Fibroblast of gingiva (primary cell): ENCODE measurements at places on chromosomes 12 and 14.

GRCh38 chr14:37948266-37948665, 259.4 kb upstream of the SSTR1 start:
- DNase-seq: no peak

- DNase-seq: no peak
Observed at GRCh38 chr12:26647088-26647487, 185.9 kb downstream of the ITPR2 start.

DNA sequence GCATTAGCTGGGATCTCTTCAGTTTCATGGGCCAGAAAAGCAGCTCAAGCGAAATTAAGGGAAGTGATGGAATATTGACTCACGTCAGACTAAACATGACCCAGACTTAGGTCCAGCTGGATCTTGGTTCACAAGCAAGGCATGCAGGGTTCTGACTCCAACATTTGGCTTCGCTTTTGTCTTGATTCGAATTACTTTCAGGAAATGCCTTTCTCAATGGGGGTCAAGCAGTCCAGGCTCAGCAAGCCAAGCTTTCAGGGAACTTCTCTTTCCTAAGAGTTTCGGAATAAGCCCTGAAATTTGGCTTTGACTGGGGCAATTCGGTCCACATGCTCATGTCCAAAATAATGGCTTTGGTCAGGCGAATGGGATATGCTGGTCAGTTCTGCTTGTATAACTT, 678.7 kb upstream of the TMEM132C start:
- peak; percentile 96 for DNase-seq

DNA sequence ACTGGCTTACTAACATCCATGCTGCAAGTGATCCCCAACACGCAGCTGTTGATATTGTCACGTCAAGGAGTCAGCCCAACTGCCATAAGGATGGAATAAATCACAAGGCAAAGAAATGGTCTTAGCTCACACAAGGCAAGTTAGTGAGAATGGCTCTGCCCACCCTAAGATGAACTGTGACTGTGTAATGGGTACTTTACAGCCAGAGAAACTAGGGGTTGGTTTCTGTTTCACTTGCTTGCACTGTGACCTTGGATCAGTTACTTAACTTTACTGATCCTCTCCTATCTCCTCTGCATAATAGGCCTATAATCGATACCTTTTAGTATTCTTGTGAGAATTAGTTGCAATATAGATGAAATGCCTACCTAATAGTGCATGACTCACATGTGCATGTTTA, 52.2 kb upstream of the ANO2 start:
- DNase-seq: no peak

DNA sequence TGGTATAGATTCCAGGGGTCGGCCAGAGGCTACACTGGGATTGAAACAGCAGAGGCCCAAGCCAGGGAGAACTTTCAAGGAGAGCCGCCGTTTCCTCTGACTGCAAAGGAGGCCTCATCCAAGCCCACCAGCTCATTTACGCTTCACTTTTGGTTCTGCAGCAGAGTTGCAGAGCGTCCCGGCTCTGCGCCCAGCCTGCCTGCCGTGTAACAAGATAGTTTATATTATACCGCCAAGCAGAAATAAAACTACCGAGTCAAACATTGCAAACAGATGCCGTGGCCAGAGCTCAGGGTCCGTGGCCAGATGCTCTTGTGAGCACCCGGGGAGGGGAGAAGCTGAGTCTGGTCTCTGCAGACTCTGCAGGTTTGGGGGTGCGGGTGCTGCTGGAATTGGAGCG, 60.7 kb upstream of the TBX3 start:
- peak; percentile 81 for DNase-seq

DNA sequence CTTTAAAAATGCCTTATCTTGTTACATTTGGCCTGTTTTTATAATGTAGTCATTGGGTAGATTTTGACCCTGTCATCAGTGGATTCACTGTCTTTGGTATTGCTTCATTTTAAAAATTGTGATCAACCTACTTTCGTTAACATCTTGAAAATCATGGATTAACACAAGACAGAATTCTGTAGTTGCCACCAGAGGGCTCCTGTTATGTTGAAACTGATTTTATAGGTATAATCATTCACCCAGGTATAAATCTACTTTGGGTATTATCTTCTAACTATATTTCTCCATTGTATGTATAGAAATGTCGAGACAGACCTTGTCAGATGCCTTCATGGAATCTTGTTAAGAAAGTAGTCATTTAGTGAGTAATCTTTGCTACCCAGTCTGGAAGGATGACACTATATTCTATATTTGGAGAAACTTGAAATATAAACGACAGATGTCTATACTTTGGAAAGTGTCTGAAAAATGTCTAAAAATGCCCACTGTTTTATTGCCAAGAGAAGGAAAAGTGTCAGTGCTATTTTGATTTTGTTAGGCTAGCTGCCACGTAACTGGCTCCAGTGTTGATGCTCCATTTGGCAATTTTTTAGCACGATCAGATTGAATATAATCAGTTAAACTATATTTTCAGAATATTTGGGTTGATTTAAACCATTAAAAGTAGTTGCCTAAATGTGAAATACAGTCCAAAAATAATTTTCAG, 129.4 kb downstream of the PELI2 start:
- no peak for DNase-seq

DNA sequence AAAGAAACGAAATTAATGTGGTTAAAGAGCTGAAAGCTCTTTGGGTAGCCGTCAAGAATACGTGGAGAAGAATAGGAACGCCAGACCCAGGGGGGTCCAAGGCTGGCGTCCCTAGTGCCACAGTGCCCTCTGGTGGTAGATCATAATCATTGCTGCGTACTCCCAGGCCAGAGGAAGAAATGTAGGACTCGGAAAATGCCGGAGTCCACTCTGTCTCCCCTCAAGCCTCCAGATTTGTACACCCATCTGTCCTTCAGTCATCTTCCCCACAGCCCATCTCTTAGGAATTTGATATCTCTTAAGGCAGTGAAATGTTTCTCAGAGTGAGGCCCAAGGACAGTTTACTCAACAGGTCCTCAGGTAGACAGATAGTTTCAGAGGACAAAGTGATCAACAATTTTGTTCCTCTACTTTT, 25.4 kb upstream of the PLEKHG6 start:
- DNase-seq: peak; percentile 64

- no peak for DNase-seq
Observed at GRCh38 chr14:42353315-42353714, 746.6 kb downstream of the LRFN5 start.

- DNase-seq: peak; percentile 91
Observed at GRCh38 chr12:93766796-93767523, 89.8 kb downstream of the CRADD start.

DNA sequence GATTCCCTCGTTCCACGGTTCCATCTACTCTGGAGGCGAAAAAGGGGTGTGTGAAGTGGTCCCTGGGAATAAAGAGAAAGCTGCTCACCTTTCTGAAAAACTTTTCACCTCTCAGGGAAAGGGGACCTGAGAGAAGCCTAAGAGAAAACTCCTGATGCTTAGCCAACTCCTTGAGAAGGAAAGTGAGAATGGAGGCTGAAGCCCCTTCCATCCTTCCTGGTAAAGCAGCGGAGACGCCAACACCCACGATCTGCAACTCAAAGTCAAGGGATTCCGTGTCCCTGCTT, 110.0 kb downstream of the ARF6 start:
- no peak for DNase-seq

DNA sequence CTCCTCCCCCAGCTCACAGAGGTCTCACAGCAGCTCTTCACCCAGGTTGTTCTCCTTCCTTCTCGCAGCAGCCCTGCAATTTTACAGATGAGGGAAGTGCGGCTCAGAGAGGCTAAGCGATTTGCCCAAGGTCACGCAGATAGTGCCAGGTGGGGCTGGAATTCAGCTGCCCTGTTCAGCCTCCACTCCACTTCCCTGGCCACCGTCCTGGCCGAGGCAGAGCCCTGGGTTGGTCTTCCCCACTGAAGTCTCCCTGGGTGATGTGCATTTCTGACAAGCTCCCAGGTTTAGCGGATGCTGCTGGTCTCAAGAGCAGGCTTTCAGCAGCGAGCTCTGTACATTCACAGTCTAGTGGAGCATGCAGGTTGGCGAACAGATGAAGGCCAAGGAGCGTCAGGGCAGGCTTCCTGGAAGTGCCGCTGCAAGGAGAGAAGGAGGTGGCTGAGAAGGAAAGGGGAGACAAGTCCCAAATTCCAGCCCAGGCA, 28.9 kb upstream of the EML1 start:
- DNase-seq: no peak

GRCh38 chr12:318759-319515, 56.3 kb upstream of the SLC6A13 start:
- DNase-seq: no peak

DNA sequence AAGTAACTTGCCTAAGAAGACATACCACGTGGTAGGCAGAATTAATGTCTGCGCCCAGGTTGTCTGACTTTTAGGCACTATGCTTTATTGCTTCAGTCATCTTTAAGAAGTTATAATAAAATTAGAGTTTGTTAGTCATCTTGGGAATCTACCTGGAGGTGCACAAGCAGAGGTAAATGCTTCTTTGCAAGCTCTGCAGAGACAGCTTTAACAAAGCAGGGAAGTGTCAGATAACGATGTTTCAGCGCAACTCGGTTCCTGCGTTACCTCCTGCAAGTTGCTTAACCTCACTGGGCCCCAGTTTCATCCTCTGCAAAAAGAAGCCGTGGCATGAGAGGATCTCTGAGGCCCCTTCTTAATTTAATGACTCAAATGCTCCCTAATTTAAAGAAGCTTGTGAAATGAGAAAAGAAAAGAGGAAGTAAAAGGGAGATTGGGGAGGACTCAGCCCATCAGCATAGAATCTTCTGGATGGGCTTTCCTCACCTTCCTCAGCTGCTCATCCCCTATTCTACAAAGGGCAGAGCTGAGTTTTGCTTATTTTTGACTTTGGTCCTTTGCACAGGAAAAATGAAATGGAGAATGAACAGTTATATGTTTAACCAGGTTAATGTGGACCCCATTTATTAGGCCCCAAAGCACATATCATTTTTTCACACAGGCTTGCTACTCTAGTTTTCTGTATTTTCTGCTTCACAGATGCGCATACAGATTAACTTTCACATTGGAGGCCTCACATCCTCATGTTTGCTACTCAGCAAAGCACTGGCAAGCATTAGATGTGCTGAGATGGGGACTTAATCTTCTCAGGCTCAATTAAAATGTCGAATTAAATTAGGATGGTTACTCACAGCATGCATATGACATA, 5.1 kb downstream of the ARHGDIB start:
- no peak for DNase-seq

DNA sequence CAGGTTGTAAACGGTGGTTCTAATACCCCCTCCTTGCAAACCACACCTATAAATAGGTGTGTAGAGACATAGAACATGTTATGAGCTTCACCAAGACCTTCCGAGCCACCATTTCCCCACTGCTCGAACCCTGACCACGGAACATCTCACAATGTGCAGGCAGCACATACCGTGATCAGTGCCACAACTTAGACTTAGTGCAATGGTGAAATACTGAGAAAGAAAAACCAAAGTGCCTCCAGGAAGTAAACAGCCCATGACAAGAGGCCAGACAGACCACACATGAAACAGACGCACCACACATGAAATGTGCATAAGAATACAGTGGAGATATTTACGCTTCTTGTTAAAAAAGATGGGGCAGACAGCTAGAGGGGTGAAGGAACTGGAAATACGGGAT, 166.9 kb upstream of the CCND2 start:
- DNase-seq: no peak

- no peak for DNase-seq
Observed at GRCh38 chr12:5806371-5807089, 138.5 kb downstream of the ANO2 start.

GRCh38 chr12:11729008-11729407, 79.5 kb downstream of the ETV6 start:
- DNase-seq: no peak

DNA sequence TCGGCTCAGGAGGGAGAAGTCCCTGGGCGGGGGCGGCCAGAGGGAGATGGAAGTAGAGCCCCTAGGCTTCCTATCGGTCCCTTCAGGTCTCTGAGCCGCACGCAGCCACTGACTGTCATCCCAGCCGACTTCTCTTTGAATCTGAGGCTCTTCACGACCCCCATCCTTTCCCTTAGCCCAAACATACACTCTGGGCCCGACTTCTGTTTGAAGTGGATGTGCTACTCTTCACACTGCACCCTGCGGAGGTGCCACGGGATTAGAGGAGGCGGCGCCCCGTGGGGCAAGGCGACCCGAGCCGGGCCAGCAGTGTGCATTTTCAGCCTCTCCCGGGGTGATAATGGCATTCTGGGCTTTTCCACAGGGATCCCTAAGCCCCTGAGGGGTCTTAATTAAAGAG, 6.0 kb upstream of the DACT1 start:
- no peak for DNase-seq

DNA sequence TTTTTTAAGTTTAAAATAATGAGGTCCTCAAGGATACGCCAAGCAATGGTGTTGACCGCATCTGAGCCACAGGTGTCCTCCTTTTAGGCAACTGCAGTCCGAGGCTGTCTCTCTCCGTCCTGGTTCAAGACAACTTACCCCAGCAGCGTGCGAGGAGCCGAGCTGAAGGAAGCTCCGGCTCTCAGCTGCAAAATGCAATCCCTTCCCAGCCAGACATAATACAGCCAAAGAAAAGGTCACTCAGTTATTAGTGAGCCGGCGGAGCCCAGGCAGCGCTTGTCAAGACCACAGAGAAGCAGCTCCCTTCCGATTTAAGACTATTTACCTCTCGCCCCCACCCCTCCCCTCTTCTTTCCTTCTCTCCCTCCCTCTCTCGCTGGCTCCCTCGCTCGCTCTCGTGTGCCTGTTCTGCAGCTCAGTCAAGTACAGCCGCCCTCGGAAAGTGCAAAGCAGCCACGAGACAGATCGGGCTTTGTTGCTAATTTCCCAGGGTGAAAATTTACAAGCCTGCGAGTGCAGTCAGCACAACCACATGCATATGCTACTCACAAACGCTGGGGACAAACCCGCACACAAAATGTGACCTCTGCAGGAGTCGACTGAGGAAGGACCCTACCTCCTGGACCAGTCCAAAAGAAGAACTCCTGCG, 363 bp upstream of the LMO3 start:
- DNase-seq: peak; percentile 21

GRCh38 chr14:73661872-73662271, 17.1 kb downstream of the DNAL1 start:
- DNase-seq: no peak

- no peak for DNase-seq
Observed at GRCh38 chr12:19780460-19780859, 341.2 kb downstream of the AEBP2 start.

- DNase-seq: no peak
Observed at GRCh38 chr12:43057566-43057965, 468.0 kb upstream of the PRICKLE1 start.

DNA sequence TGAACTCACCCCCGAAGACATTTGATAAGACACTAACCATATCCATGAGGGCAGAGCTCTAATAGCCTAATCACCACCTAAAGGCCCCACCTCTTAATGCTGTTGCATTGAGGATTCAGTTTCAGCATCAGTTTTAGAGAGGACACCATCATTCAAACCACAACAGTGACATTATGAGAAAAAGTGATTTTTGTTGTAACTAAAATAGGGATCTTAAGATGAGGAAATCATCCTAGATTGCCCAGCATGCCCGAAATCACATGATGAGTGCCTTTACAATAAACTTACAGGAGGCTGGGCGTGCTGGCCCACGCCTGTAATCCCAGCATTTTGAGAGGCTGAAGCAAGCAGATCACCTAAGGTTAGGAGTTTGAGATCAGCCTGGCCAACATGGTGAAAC, 9.7 kb upstream of the GLT1D1 start:
- no peak for DNase-seq

- no peak for DNase-seq
Observed at GRCh38 chr12:57630891-57631433, 2.0 kb downstream of the B4GALNT1 start.
